T-cell (primary cell): ENCODE measurements at places on chromosomes 13 and 19. TPM values are rescaled to one million over a fixed set of nuclear protein-coding genes. Genes with fewer than 3 reads are reported as not detected.

The AP2S1 gene
- total RNA-seq, result 49.1 TPM

DNA sequence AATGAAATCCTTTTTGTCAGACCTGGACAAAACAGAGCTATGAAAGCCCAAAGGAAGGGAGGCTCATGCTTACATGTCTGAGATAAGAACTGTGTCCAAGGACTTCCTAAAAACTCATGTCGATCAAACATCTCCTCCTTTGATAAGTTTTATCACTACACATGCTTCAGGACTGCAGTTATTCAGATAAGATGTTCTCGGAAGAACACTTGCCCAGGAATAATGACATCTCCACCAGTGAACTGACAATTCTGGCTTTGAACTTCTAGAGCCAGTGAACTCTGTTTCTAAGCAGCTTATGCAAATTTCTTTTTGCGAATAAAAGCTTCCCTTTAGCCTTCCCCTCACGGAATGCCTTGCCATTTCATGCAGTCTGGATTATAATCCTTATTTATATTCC is 561.6 kb downstream of the TBC1D4 start:
- no peaks in the 10 kb centered on the region for H3K36me3 ChIP-seq
- no peak for DNase-seq
- no peaks in the 10 kb centered on the region for H3K4me1 ChIP-seq
- no peaks in the 10 kb centered on the region for H3K27me3 ChIP-seq
- H3K27ac ChIP-seq, result no peak overlapping the region
- no peak overlapping the region for H3K4me3 ChIP-seq

GRCh38 chr19:5536337-5536894 is 31.3 kb downstream of the TINCR start:
- no peak for DNase-seq
- no peaks in the 10 kb centered on the region for H3K36me3 ChIP-seq
- peaks cover 74% of the 10 kb centered on the region for H3K27me3 ChIP-seq
- no peak overlapping the region for H3K27ac ChIP-seq
- no peak overlapping the region for H3K4me3 ChIP-seq
- no peaks in the 10 kb centered on the region for H3K4me1 ChIP-seq

The COL5A3 gene
- 0.67 TPM for total RNA-seq

The GTPBP3 gene
- 66.0 TPM for total RNA-seq

- no peaks in the 10 kb centered on the region for H3K4me1 ChIP-seq
- no peak overlapping the region for H3K4me3 ChIP-seq
- no peak overlapping the region for H3K27ac ChIP-seq
- H3K36me3 ChIP-seq, result no peaks in the 10 kb centered on the region
- no peaks in the 10 kb centered on the region for H3K27me3 ChIP-seq
- DNase-seq, result no peak
These were observed 90.2 kb downstream of the SPACA7 start for GRCh38 chr13:112466132-112467058.

DNA sequence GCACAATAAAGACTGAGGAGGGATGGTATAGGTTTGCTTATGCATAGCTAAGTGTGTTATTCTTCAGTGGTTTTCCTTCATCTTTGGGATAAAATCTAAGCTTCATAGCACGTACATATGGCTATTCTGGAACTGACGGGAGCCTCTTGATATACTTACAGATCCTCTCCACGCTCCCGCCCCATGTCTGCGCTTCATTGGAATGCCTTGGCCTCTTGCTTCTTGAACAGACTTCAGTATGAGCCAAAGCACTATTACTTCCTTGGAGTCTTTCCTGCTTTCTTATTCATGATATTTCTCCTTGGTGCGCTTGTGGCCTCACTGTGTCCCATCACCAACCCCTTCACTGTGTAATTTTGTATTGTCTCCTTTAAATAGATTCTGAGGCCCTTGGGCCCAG is 111.1 kb upstream of the RNF113B start:
- H3K4me1 ChIP-seq, result no peaks in the 10 kb centered on the region
- H3K4me3 ChIP-seq, result no peak overlapping the region
- H3K27ac ChIP-seq, result no peak overlapping the region
- no peaks in the 10 kb centered on the region for H3K27me3 ChIP-seq

DNA sequence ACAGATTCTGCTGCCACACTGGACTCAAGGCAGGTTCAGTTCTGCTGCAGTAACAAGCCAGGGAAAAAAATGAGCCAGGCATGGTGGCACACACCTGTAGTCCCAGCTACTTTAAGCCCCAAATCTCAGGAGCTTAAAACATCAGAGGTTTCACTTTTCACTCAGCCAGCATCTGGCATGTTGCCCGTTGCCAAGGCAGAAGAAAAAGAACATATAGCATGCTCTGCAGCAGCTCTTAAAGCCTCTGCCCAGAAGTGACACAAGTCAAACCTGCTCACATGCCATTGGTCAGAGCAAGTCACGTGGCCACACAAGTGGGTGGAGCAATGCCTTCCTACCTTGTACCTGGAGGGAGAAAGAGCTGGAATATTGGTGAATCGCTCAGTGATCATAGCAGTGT is 14.7 kb upstream of the ADGRE5 start:
- H3K4me1 ChIP-seq, result peaks cover 27% of the 10 kb centered on the region
- H3K4me3 ChIP-seq, result no peak overlapping the region
- peak; percentile 92 for DNase-seq
- H3K27me3 ChIP-seq, result no peaks in the 10 kb centered on the region
- peak overlapping the region; percentile 100 for H3K27ac ChIP-seq
- H3K36me3 ChIP-seq, result no peaks in the 10 kb centered on the region

GRCh38 chr19:6219586-6220290 is 60.0 kb downstream of the MLLT1 start:
- no peak for DNase-seq
- H3K27ac ChIP-seq, result no peak overlapping the region
- no peak overlapping the region for H3K4me3 ChIP-seq
- peaks cover 22% of the 10 kb centered on the region for H3K36me3 ChIP-seq
- H3K4me1 ChIP-seq, result no peaks in the 10 kb centered on the region
- H3K27me3 ChIP-seq, result no peaks in the 10 kb centered on the region

The MBD3L2 gene
- total RNA-seq, result not detected

GRCh38 chr13:103031332-103031873 is 34.8 kb downstream of the SLC10A2 start:
- no peak for DNase-seq
- no peak overlapping the region for H3K4me3 ChIP-seq
- H3K36me3 ChIP-seq, result no peaks in the 10 kb centered on the region
- no peaks in the 10 kb centered on the region for H3K4me1 ChIP-seq
- H3K27ac ChIP-seq, result no peak overlapping the region

The ATP4A gene
- total RNA-seq, result not detected

DNA sequence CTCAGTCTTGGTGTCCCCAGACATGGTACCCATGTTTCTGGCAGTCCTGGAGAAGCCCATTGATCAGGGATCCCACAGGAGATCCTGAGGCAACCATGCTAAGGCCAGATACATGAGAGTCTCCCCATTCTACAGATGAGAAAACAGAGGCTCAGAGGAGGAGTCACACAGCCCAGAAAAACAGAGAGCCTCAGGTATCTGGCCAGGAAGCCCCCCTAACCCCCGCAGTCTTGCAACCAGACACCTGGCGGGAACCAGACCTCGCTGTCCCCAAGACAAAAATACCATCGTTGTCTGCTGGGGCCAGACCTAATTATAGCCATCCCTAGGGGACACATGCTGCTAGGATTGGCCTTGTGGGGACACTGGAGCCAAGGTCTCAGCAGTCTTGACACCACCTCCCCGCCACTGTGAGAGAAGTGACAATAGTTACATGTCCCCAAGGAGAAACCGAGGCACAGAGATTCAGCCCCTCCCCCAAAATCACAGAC is 1.6 kb upstream of the PDE4C start:
- no peak overlapping the region for H3K27ac ChIP-seq
- H3K4me3 ChIP-seq, result no peak overlapping the region
- DNase-seq, result no peak
- peaks cover 92% of the 10 kb centered on the region for H3K27me3 ChIP-seq

The TBXA2R gene
- 11.2 TPM for total RNA-seq

- no peak overlapping the region for H3K4me3 ChIP-seq
- DNase-seq, result no peak
These were observed 1120.7 kb downstream of the DIAPH3 start for GRCh38 chr13:59043016-59043415.

DNA sequence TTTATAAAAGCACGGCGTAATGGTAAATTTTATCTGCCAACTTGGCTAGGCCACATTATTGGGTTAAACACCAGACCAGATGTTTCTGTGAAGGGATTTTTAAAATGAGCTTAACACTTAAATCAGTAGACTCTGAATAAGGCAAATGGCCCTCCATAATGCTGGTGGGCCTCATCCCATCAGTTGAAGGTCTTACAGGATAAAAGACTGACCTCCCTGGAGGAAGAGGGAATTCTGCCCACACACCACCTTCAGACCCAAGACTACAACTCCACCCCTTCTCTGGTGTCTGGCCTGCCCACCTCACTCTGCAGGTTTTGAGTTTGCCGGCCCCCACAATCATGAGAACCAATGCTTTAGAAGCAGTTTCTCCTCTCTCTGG is 96.4 kb downstream of the COL4A1 start:
- H3K4me3 ChIP-seq, result no peak overlapping the region
- no peak overlapping the region for H3K27ac ChIP-seq
- H3K36me3 ChIP-seq, result no peaks in the 10 kb centered on the region
- H3K4me1 ChIP-seq, result no peaks in the 10 kb centered on the region

The FGF14 gene
- total RNA-seq, result not detected

The FOSB gene
- 6.7 TPM for total RNA-seq

DNA sequence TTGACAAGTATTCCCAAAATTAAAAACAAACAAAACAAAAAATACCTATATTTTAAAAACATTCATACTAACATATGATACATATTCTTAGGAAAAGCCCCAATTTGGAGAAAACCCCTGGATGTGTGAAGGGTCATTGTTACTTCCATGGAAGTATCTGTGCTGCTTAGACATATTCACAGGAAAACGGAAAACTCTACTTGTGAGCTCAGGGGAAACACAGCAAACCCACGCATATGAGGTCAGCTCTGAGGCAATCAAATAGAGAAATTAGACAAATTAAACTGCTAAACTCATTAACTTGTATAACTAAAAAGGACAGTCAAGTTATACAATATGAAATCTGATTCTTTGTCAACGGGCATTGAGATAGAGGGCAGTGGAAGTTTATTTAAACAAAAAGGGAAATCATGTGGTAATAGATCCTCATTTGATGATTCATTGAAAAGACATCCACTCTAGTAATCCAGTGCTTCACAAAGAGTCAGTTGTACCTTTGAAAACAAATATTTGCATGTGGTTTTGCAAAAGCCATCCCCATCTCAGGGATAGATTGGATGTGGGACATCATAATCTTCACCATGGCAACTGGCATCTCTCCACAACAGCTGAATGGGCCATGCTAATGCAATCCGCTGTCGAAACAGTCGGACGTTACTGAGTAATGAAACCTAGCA is 423.4 kb downstream of the ITGBL1 start:
- DNase-seq, result no peak
- H3K36me3 ChIP-seq, result no peaks in the 10 kb centered on the region
- no peaks in the 10 kb centered on the region for H3K4me1 ChIP-seq
- H3K27ac ChIP-seq, result no peak overlapping the region

DNA sequence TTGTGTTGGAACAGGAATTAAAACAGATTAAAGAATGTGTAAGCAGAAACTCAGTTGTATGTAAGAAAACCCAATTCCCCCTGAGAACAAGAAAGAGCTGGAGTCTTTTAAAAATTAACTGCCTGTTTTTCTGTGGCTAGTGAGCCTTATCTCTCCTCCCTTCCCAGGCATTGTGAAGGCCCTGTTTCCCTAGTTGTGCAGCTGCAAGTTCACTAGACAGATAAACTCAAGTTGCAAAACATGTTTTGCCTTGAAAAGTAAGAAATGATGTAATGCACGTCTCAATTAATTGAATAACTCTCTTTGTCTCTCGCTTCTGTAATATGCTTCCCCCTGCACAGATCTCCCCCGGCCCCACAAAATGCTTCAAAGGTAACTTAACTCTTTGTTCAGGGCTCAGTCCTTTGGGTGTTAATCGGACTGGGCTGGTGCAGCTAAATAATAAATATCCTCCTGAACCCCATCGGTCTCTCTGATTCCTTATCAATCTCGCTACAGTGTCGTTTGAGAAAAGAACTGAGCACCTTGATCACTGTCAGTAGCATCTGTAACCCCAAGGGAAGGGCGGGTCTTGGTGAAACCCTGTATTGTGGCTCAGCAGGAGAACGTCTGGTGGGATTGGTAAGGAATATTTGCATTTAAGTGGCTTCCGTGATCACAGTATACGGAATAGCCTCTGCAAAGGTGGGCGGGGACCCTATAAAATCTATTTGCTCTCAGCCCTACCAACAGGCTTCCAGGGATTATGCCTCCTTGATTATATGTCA is 1.6 kb upstream of the ZNF556 start:
- H3K36me3 ChIP-seq, result no peaks in the 10 kb centered on the region
- no peaks in the 10 kb centered on the region for H3K4me1 ChIP-seq
- no peak for DNase-seq
- no peak overlapping the region for H3K4me3 ChIP-seq
- peaks cover 17% of the 10 kb centered on the region for H3K27me3 ChIP-seq
- H3K27ac ChIP-seq, result no peak overlapping the region

- H3K4me1 ChIP-seq, result no peaks in the 10 kb centered on the region
- peaks cover 3% of the 10 kb centered on the region for H3K36me3 ChIP-seq
- DNase-seq, result no peak
- no peaks in the 10 kb centered on the region for H3K27me3 ChIP-seq
- no peak overlapping the region for H3K4me3 ChIP-seq
These were observed 67.9 kb upstream of the KLF5 start for GRCh38 chr13:72990953-72991352.

The LYPD5 gene
- not detected for total RNA-seq
